ENCODE measurements at places on chromosomes 12 and 14. TPM values are rescaled to one million over a fixed set of nuclear protein-coding genes. Genes with fewer than 3 reads are reported as not detected.

GRCh38 chr12:18932211-18932610 is 194.3 kb downstream of the CAPZA3 start:
- no peak for DNase-seq

DNA sequence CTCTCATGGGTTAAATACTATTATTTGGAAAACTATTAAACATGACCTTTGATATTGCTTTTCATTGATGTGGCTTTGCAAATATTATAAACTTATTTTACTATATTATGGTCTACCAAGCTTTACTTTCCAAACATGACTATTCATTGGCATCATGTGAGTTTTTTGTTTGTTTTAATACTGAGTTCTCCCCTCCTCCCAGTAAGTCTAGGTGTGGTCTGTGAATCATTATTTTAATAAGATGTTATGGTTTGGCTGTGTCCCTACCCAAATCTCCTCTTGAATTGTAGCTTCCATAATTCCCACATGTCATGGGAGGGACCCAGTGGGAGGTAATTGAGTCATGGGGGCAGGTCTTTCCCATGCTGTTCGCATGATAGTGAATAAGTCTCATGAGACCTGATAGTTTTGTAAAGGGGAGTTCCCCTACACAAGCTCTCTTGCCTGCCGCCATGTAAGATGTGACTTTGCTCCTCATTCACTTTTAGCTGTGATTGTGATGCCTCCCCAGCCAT is 80.0 kb downstream of the BORCS5 start:
- DNase-seq = no peak

DNA sequence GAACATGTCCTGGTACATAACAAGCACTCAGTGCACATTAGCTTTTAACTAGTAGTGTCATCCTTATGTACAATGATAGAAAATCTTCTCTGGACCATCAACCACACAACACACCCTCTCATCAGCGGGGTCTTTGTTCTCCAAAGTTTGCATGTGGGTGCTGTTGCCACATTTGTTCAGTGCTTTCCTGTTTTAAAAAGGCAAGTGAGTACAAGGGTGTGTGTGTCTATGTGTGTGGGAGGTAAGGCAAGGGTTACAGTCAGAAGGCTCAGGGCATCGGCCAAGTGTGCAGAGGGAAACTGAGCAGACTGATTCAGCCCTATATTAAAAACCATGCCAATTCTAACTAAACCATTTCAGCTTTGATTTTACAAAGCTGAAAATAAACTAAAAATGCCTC is 17.9 kb downstream of the KRT76 start:
- no peak for DNase-seq

DNA sequence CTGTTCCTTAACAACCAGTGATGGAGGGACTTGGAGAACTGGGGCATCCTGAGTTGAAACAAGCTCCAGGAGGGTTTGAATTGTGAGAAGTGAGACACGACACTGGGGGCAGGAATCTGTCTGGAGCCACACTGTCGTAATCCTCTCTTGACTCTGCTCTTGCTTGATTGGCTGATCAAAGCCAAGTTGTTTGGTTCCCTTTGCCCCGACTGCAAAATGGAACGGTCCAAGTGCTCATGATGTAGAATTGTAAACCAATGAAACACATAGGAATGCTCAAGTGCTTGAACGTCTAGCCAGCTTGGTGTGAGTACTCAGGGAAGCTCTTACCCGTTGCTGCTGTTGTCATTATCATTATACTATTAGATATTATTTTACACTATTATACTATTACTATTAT is 98.1 kb downstream of the TMEM132C start:
- DNase-seq = no peak

DNA sequence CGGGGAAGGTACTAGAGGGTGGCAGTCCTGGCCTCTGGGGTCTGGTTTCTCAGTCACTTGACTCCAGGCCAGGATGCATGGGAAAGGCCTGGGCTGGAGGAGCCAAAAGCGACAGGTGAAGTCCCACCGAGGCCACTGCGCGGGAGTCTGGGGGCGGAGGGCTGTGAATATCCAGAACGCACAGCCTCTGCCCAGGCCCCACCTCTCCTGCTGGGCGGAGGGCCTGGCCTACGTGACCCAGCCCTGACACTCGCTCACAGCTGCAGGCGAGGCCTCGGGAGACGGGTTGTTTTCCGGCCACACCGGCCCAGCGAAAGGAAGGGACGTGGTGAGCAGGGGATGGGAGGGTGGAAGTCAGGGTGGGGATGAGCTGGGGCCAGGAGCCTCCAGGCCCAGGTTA is 91.2 kb downstream of the RFLNA start:
- DNase-seq = peak; percentile 84

- peak; percentile 58 for DNase-seq
Observed at GRCh38 chr14:77133720-77134338, 7.8 kb downstream of the ZDHHC22 start.

- DNase-seq = no peak
Observed at GRCh38 chr14:27056586-27056985, 458.8 kb upstream of the NOVA1 start.

DNA sequence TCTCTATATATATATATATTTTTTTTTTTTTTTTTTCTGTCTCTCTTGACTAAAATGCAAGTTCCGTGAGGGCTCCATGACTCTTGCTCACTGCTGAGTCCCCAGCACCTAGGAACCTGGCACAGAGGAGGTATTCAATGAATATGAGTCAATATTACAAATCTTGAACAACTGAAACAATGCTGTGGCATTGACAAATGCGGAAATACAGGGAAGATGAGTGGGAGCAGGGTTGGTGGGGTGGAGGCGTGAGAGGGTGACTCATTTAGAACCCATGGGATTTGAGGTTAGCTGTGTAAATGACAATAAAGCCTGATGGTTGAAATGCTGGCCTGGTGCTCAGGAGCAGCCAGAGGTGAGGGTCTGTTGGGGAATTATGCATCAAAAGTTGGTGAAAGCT is 121.7 kb upstream of the FUT8 start:
- DNase-seq = no peak

DNA sequence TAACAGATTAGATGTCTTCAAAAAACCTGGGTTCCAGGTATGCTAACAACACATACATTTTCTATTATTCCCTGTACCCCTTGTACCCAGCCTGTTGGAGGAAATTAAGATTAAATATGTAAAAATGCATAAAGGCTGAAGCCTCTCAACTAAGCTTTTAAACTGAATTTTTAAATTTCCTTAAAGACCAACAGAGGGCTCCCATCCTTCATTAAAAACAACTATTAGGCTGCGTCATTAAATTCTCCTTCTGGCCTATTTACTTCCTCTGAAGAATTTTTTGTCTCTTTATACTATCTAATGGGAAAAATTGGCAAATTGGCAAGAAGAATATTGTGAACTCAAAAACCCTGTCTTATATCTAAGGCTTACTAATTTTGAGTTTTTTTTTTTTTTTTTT is 21.8 kb downstream of the SENP1 start:
- no peak for DNase-seq

DNA sequence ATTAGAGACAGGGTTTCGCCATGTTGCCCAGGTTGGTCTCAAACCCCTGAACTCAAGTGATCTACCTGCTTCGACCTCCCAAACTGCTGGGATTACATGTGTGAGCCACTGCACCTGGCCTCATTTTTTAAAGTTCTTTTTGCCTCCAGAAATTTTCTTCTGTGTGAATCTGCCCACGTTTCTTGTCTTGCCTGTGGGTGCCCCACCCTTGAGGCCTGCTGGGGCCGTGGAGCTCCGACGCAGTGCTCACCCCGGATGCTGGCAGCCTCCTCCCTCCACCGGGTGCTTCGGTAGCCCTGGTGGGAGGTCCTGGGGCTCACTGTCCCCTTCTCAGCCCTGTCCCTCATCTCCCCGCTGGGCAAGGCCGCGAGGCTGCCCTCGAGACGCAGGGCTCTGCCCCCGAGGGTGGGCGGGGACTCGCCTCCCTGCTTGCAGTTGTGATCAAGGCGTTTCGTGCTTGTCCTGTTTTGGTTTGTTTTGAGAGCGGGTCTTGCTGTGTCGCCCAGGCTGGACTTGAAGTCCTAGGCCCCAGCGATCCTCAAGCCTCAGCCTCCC is 19.5 kb upstream of the CRIP2 start:
- DNase-seq = peak; percentile 11

GRCh38 chr12:109358154-109358869 is 10.6 kb downstream of the MYO1H start:
- no peak for DNase-seq

GRCh38 chr12:98018836-98019235 is 496.6 kb upstream of the TMPO start:
- DNase-seq = no peak

- DNase-seq = no peak
Observed at GRCh38 chr12:117580015-117580717, 218.7 kb upstream of the NOS1 start.

- DNase-seq = no peak
Observed at GRCh38 chr12:30945443-30946164, 19.1 kb downstream of the TSPAN11 start.

GRCh38 chr12:60211244-60211643 is 615.4 kb downstream of the SLC16A7 start:
- no peak for DNase-seq

DNA sequence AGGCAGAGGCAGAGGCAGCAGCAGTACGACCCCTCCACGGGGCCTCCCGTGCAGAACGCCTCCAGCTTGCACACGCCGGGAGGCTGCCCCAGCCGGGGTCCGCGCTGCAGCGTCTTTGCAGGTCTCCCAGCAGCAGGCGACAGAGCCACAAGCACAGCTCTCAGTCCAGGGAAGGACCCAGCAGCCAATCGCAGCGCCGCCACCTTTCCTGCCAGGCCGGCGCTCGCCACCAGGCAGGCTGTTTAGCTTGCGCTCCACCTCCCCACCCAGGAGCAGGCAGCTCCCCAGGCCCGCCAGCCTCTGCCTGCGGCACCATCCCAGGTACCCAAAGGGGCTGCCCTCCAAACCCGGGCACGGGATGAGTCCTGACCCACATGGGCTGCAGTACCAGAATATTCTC is 25.2 kb downstream of the DDX51 start:
- no peak for DNase-seq

DNA sequence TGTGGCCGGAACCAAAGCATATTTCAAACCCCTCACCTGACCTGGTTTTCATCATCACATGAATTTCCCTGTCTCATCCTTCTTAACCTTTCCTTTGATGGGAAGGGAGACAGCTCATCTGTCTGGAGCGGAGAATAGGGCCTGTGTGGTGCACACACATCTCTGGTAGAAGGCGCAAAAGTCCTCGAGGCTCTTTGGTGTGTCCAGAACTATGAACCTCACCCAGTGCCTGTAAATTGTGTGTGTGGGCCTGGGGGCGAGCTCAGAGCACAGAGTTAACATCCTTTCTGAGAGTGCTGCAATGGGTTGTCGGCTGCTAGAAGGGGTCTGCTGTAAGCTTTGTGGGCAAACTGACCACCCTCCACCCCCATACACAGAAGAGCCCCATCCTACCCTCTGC is 749 bp downstream of the GALNT6 start:
- no peak for DNase-seq

- DNase-seq = no peak
Observed at GRCh38 chr14:34211732-34212131, 250.3 kb downstream of the SPTSSA start.

GRCh38 chr12:120445911-120446843 is at the start of the genes GATC and TRIAP1:
Gene GATC, plus strand, starts transcription at chr12:120446444. Its CDS starts 37 bp downstream, at chr12:120446481.
Gene TRIAP1, minus strand, starts transcription at chr12:120446384. Its CDS starts 12 bp downstream, at chr12:120446372.
- DNase-seq = peak; percentile 90

GRCh38 chr14:102474934-102475333 is 34.6 kb downstream of the ANKRD9 start:
- DNase-seq = peak; percentile 92

- DNase-seq = no peak
Observed at GRCh38 chr14:93682459-93682858, 105.8 kb downstream of the PRIMA1 start.

GRCh38 chr12:12720672-12721161 is 3.5 kb downstream of the CDKN1B start:
- DNase-seq = no peak

- DNase-seq = no peak
Observed at GRCh38 chr12:130549361-130549760, 166.7 kb downstream of the RIMBP2 start.

DNA sequence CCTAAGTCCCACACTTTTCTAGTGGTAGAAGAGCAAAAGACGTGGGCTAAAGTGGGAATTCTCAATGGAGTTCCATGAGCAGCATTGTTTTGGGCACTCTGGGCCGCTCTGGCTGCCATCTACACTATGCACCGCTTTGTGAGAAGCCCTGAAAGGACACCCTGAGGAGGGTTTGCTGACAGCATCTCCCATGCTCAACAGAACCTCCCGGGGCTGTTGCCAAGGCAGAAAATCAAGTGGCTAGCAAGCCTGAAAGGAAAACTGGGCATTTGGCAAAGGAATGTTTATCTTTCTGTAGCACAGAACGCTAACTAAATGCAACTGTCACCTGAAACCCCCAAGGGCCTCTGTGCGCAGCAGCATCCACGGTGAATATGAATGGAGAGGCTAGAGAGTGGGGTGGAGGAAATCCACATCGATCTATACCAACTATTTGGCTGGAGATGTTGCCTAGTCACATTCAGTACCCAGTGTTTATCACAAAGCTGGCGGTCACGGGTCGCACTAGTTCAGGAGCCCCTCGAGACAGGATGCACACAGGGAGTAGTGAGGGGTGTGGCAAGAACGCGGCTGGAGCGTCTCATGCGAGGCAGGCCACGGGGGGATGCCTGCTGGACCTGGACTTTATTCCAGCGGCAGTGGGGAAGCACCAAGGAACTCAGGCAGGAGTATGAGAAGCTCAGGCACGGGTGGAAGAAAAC is 14.2 kb downstream of the APPL2 start:
- peak; percentile 29 for DNase-seq

- no peak for DNase-seq
Observed at GRCh38 chr12:47408171-47408871, 297.5 kb downstream of the RPAP3 start.

- no peak for DNase-seq
Observed at GRCh38 chr12:10582704-10583103, 30.7 kb downstream of the MAGOHB start.

- DNase-seq = no peak
Observed at GRCh38 chr12:17609153-17609552, 480.8 kb downstream of the RERGL start.

DNA sequence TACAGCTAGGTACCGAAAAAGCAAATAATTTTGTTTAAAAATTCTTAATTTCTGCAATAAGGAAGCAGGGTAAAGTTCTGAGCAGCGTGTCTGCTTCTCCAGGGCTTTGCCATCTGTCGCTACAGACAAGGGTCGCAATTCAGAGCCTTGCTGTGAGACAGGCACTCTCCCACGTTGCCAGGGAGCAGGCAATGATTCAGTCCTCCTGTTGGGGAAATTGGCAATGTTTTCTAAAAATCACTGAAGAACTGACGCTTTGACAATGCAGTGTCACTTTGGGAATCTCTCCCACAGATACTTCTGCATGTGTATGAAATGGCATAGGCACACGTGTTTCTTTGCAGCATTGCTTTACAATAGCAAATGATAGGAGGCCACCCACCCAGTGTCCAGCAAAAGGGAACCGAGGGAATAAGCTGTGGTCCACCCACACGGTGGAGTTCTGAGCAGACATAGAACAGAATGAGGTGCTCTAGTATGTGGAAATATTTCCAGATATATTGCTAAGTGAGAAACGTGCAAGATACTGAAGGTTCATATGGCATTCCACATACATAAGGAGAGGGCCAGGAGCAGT is 16.0 kb upstream of the HIP1R start:
- DNase-seq = no peak

Gene BATF
- total RNA-seq = 0.74 TPM

Gene LBHD2
- total RNA-seq = not detected

Gene STAB2
- total RNA-seq = 0.25 TPM

Gene LRTM2
- not detected for total RNA-seq

Gene KLRC1
- 0.32 TPM for total RNA-seq

Gene HELB
- total RNA-seq = 0.99 TPM

Gene MYL2
- total RNA-seq = 22,131 TPM

Gene HOXC10
- not detected for total RNA-seq

Gene ERP27
- total RNA-seq = 0.25 TPM

Gene RAB3IP
- 39.4 TPM for total RNA-seq

Gene RDH16
- 0.12 TPM for total RNA-seq

Gene SSPN
- 56.4 TPM for total RNA-seq

Gene LMO3
- 2.6 TPM for total RNA-seq

Gene RBP5
- 0.89 TPM for total RNA-seq

Gene TCL1B
- total RNA-seq = not detected
